ENCODE measurements at places on chromosomes 5 and 9.

GRCh38 chr9:113648048-113648447 lies 184.5 kb downstream of the RGS3 start:
- no peak for DNase-seq

DNA sequence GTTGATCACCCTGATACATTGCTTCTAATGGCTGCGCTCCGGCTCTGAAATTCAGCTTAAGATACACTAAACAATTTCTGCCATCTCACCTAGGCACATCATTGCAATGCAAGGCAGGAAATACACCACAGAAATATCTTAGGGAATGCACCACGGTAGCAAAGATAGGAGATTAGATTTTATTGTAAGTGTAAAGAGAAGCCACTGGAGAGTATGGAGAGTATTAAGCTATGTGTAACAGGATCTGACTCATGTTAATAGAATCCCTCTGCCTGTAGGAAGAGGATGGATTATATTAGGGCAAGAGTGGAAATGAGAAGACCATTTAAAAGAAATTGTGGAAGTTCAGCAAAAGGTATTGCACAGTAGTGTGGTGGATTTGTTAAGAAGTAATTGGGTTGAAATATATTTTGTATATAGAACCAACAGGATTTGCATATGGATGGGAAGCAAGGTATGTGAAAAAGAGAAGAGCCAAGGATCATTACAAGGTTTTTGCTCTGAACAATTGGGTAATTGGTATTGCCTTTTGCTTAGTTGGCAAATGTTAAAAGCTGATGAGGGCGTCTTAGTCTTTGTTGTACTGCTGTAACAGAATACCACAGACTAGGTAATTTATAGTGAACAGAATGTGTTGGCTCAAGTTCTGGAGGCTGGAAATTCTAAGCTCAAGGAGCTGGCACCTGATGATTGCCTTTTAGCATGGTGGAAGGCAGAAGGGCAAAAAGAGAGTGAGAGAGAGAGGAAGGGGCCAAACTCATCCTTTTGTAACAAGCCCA lies 636.1 kb downstream of the PSAT1 start:
- no peak for DNase-seq

DNA sequence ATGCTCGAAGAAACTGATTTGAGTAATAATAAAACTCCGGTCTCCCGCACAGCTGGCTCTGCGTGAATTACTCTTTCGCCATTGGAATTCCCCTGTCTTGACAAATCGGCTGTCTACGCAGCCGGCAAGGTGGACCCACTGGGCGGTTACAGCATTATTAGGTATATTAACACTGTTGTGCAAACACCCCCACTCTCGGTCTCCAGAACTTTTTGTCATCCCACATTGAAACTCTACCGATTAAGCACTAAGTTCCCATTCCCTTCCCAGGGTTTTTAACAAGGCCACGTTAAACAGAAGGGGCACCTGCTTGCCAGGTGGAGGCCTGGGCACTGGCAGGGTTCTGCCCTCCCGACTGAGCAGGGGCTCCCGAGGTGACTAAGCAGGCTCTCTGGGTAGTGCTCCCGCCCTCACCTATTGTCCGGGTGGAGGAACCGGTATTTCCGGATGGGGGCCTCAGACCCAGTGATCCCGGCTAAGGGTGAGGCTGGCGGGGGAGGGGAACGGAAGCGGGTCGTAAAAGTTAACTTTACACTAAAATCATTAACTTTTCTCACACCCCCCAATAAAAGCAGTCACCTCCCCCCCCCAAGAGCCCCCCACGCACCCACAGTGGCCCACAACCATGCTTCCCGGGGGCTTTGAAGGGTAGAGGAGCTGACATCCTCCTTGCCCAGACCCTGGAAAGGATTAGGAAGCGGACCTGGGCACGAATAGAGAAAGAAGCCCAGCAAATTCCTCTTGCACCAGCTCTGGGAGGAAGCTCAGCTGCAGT lies 53.5 kb upstream of the TJP2 start:
- no peak for DNase-seq

GRCh38 chr9:134348404-134349155 lies 22.3 kb downstream of the RXRA start:
- no peak for DNase-seq

DNA sequence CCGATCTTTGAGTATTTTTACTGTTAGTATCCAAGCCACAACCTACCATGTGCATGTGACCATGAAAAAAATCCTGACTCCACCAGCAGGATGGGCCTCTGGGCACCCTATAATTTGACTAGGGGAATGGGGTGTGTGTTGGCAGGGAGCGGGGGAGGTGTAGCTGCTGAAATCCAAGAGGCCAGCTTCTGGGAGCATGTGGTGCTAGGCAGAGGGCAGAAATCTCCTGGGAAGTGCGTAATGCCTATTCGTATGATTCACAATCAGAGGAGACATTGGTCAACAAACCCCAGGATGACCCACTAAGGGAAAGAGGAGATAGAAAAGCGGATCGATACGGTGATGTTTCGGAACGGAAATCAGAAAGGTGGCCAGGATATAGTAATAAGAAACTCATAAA lies 149.9 kb downstream of the ARSB start:
- DNase-seq, result no peak

DNA sequence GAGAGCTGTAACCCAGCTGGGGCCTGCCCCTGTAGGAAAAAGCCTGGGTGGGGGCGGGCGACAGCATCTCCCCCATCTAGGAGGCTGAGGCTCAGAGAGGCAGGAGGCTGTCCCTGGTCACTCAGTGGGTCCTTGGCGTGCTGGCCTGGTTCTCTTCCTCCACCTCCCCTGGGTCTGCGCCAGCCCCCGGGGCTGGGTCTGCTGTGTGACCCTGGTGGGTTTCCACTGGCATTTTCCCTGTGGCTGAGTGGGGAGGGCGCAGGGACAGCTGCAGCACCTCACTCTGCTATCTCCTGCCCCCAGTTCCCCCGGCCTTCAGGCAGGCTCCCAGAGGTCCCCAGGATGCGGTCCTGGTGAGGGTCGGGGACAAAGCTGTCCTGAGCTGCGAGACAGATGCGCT lies 59.5 kb upstream of the ASS1 start:
- no peak for DNase-seq

DNA sequence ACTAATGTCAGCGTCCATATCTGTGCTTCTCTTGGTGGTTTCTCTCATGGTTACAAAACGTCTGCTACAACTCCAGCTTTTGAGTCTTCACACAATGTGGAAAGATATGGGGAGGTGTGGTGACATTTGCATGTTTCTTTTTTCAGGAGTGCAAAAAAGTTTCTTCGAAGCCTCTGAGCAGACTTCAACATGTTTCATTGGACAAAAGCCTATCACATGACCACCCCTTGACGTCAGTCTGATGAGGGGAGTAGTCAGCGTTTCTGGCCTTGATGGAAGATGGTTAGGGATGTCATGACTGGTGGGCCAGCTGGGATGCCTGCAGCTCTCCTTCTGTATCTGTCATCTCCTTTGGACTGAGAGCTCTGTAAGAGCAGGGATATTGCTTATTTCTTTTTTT lies 61.4 kb downstream of the PTPDC1 start:
- no peak for DNase-seq

DNA sequence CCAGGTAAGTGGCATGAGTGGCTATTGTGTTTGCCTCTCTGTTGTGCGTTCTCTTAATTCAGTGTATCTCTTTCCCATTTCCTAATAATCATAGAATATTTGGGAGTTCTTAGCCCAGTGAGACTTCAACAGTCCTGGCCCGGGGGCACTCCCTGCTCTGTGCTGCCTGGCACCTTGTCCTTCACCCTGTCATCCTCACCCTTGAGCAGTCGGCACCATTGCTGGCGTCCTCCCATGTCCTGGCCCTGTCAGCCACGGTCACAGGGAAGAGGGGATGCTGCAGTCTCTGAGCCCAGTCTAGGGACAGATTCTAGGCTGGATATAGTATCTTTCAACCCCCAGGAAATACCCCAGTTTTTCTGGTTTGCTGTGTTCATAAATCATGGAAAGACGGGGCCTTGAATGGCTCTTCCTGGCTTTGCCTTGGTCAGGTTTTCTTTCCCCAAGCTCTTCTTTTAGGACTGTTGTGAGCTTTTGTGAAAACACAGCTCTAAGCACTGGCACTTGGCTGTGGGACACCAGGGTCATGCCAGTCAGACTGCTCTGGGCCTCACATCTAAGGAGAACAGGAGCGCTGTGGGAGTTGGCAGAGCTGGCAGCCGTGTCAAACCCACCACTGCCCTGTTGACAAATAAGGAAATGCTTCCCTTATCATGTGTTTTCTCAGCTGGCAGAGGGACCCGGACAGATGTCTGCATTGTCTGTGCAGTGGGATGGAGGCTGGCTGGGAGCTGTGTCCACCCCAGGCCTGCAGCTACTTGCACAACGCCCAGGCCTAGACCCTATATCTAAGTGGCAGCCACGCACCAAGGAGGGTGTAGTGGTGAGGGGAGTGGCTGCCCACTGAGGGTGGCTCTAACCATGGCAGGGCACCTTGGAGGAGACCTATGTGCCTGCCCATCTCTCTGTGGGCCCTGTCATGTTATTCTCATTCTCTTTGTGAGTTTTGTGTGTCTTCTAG lies 378.6 kb downstream of the ICE1 start:
- no peak for DNase-seq

- DNase-seq, result no peak
Measured at GRCh38 chr9:17082343-17083064, 52.3 kb upstream of the CNTLN start.

DNA sequence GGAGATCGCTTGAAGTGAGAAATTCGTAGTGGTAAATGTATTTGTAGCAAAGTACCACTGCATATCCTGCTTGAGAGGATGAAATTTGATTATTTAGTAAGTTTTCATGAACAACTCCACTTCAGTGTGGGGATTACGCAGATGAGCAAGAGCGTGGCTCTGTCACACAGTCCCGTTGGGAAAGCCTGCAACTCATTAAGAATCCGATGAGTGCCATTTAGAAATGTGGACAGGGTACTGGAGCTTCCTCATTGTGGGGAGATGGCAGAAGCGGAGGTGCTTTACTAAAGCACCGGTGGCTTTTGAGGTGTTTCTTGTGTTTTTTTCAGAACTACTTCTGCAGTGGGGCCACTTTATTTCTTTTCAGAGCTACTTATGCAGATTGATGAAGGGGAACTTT lies 1.4 kb downstream of the TJP2 start:
- peak; percentile 90 for DNase-seq

DNA sequence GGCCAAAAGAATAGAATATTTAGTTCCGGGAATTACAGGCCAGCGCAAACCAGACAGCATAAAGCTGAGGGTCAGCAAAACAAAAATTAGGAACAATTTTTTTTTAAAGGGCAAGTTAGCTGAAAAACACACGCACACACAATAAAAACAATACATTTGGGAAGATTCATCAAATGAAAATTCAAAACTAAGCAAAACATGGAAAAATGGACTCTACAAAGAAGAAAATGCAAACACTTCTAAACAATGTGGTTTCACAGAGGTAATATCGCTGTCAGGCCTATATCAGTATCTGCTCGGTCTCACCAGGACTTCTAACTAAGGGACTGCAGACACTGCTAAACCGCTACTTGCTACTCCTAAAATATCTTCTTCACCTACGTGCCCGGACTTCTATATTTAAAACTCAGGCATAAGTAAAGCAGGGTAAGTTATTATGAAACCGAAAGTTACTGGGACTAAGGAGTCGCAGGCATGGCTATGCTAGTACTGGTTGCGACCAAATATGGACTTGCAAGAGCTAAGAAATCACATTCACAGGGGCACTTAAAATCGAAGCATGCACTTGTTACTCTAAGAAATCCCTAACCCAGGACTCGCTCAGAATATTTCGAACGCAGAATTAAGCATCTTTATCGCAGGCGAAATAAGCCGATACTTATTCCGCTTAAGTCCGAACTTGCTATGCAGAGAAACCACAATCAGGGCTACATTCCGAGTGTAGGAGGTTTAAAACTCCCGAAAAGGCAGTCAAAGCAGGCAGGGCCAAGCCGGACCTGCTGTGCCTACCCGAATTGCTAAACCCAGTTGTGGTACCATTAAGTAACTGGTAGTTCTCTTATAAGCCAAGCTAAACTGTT lies 2.3 kb downstream of the ANXA2R start:
- DNase-seq, result peak; percentile 54

GRCh38 chr5:127040796-127041520 lies 10.6 kb upstream of the MARCHF3 start:
- no peak for DNase-seq

DNA sequence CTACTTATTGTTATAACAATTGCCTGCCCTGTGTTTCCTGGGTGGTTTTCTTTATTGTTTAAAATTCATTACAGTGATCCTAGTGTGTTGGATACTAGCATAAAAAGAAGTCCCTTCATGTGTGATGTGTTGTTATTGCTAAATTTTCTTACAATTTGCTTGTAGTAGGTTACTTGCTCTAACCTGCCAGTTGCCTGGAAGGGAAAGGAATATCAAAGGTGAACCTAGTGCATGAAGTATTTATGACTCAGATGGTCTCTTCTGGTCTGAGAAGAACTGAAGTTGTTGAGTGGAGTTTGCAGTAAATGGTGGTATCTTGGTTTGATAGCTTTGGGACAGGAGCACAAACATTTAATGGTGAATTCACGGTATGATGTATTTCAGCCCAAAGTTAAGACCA lies 58.0 kb downstream of the SH3GL2 start:
- DNase-seq, result no peak

DNA sequence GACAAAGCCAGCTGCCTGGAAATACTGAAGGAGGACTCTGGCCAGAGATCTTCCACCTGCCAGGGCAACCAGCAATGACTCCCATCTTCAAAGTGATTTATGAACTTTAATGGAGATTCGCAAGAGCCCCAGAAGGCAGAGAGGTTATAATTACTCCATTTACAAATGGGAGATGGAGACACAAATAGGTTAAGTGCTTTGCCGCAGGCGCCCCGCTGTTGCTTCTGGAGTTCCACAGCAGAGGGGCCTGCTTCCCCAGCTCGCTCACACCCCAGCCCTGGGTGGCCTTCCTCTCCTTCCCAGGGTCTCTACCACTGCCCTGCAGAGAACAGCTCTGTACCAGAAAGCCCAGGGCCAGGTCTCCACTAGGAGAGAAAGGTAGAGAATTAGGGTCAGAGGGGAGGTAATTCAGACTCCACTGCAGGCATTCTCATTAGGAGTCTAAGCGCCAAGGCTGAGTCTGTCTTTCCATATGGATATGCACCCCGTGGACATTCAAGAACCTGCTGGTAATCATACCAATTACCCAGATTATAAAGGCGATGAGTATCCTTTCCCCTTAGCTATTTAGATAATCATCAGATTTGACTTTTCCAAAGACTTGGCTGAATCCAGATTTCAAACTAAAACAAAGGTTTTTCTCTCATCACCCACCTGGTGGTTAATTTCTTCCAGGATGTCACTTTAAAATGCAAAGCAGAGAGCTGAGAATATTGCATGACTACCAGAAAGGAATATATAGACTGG lies 157.6 kb upstream of the TUT7 start:
- no peak for DNase-seq

GRCh38 chr5:113264046-113264445 lies 170.7 kb downstream of the TSSK1B start:
- DNase-seq, result no peak

DNA sequence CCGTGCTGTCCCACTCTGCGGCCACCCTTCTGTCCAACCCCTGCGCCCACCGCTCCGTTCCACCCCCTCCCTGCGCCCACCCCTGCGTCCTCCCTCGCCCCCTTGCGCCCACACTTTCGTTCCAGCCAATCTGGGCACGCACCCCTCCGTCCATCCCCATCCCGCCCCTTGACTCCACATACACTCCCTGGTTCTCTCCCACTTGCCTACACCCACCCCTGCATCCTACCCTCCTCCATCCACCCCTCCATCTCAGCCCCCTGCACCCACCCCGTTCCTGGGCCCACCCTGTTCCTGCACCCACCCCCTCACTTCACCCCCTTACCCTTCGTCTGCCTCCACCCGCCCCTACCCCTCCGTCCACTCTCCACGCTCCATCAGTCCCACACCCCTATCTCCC lies 7.0 kb downstream of the ADAMTS13 start:
- DNase-seq, result no peak

Measured in inflammatory macrophage treated with lipopolysaccharide for 1 hour (primary cell).